ENCODE measurements at places on chromosomes 7 and 10. TPM values are rescaled to one million over a fixed set of nuclear protein-coding genes. Genes with fewer than 3 reads are reported as not detected.

The CALCR gene
- total RNA-seq: not detected

The GPR26 gene
- total RNA-seq: not detected

DNA sequence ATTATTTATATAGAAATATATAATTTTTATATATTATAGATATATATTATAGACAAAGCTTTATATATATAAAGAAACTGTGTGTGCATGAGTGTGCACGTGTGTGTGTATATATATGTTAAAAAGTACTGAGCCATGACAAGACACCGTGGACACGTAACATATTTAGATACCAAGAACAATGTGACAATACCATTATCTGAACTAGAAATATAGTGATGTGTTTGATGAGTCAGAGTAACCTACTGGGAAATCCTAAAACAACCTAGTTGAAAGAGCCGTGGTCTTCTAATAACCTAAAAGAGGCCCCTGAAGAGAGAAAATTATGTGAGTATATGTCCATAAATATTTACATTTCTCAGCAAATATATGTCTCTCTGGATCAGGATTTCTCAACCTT lies 50.7 kb upstream of the ITGB8 start:
- DNase-seq: no peak

DNA sequence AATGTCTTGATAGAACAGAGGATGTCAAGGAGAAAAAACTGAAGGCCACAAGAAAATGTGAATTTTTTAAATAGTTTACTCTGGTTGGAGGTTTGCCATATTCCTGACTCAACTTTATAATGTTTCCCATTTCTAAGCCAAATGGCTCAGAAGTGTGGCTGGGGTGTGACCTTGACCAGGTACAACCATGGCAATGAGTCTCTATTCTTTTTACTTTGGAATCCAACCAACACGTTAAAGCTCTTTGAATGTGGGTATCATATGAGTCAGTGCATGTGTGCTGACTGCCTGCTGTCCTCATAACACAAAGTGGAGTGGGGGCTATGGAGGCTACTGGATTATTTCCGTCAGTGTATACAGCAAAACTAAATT lies 33.5 kb upstream of the DLD start:
- DNase-seq: no peak

DNA sequence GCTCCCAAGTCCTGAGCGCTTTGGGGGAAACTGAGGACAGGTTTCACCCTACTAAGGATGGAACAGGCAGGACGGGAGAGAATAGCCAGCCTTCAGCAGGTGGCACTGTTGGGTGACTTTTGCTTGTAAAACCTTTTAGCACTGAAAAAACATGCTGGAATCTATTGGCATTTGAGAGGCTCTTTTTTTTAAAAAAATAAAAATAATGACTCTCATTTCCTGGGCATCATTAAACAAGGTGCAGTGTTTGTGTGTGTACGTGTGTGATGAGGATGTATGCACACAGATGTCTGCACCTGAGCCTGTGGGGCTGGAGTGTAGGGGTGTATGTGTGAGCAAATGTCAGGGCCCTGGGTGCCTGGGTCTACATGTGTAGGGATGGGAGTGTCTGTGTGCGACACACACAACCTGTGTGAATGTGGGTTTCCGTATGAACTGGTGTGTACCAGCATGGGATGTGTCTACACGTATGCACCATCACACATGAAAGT lies 177.9 kb downstream of the RPS24 start:
- DNase-seq: peak; percentile 55

DNA sequence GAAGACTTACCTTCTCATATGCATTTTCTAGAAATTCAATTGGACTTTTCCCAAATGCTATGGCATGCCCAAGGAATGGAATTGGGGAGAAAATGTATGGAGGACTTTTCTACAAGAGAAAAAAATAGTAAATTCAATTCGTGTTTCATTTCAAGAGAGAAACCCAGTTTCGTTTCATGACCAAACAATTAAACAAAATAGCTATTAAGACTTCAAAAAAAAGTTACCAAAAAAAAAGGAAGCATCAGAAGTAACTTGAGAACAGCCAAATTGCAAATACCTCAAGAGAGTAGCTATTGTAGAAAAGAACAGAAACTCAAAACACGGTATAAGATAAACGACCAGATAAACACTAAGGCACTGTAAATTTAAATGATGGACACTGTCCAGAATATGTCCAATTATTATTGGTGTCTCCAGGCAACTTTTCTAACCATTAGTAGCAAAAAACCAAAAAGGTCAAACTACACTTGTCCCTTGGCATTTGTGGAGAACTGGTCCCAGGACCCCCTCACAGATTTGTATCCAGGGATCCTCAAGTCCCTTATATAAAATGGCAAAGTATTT lies 2.4 kb downstream of the CYP51A1 start:
- no peak for DNase-seq

The STOX1 gene
- total RNA-seq: 2.6 TPM

The HBP1 gene
- total RNA-seq: 33.5 TPM

- no peak for DNase-seq
Measured at GRCh38 chr10:74049955-74050354, 52.0 kb downstream of the VCL start.

- DNase-seq: no peak
Measured at GRCh38 chr10:89392974-89393373, 551 bp downstream of the IFIT1 start.

DNA sequence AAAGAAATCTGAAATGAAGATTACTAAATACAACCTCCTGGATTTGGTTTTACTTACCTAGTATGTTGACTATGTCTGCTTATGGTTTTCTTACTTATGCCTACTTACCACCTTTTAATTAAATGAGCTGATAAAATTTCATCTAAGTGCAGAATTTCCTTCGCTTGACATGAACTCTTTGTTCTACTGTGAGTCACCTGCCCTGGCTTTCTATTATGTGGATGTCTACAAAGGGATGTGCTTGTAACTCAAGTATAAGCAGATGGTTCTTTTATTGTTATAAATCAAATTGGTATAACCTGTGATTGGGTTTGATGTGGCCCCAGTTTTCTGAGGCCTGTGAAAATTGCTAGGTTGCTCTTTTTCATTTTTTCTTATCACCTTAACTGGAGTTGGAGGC lies 389.1 kb upstream of the ANKRD30A start:
- no peak for DNase-seq

GRCh38 chr7:117066668-117067067 lies 113.4 kb downstream of the ST7 start:
- no peak for DNase-seq

- DNase-seq: no peak
Measured at GRCh38 chr10:94046098-94046497, 52.4 kb downstream of the PLCE1 start.

- no peak for DNase-seq
Measured at GRCh38 chr10:72742797-72743196, 50.9 kb downstream of the MCU start.

- DNase-seq: no peak
Measured at GRCh38 chr7:21844742-21845141, 101.0 kb downstream of the CDCA7L start.

DNA sequence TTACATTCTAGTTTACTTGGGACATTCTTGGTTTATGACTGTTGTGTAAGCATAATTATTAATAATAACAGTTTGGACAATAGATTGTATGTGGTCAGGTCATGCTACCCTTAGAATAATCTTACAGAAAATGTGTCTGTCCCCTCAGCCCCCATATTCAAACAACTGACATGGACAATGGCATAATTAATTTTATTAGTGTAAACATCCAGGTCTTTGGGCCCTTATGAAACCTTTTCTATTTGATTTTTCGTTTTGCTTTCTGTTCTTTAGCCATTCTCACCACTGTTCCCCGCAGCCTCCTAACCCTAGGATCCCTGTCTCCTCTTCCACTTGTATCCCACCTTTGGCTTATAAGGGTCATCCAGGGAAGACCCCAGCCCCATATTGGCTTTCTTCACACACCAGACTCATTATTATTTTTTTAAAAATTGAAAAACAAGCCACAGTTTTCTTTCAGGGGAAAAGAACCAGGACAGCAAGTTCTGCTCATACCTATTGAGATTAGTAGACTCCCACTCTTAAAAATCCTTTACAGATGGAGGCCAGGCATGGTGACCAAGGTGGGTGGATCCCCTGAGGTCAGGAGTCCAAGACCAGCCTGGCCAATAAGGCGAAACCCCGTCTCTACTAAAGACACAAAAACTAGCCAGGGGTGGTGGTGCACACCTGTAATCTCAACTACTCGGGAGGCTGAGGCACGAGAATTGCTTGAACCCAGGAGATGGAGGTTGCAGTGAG lies 11.5 kb downstream of the VIM start:
- no peak for DNase-seq

DNA sequence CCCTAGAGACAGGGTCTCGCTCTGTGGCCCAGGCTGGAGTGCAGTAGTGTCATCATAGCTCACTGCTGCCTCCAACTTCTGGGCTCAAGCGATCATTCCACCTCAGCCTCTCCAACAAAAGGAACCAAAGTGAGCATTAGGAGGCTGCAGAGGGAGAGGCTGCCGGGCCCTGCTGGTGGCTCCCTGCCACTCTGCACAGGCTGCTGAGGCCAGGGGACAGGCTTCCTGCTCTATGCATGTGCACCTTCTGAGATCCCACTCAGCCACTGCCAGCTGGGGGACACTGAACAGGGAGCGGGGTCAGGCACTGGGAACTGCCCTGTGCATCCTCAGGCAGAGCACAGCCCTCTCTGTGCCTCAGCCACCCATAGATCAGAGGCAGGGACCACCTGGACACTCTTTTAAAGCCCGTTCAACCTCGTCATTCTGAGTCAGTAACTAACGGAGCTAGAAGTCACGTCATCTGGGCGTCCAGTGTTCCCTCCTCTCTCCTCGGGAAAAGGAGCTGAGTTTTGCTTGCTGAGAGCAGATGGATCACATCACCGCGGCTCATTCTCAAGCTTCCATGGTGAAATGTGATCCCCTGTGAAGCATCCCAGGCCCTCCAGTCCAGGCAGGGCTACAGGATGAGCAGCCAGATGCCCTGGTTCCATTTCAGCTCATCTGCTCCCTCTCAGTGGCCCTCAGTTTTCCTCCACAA lies 109.6 kb downstream of the MYL10 start:
- no peak for DNase-seq

- no peak for DNase-seq
Measured at GRCh38 chr7:16660702-16661464, 14.9 kb downstream of the BZW2 start.

- no peak for DNase-seq
Measured at GRCh38 chr10:38050212-38050611, 39.7 kb downstream of the ZNF33A start.

Measured in ovary (tissue), 10 donors.